ENCODE measurements at places on chromosomes 2 and 18.

- peak; percentile 7 for DNase-seq
These were observed 7.8 kb upstream of the OR6B3 start for GRCh38 chr2:240060977-240061591.

GRCh38 chr2:227383686-227384085, 4.1 kb downstream of the SCYGR1 start:
- DNase-seq = no peak

DNA sequence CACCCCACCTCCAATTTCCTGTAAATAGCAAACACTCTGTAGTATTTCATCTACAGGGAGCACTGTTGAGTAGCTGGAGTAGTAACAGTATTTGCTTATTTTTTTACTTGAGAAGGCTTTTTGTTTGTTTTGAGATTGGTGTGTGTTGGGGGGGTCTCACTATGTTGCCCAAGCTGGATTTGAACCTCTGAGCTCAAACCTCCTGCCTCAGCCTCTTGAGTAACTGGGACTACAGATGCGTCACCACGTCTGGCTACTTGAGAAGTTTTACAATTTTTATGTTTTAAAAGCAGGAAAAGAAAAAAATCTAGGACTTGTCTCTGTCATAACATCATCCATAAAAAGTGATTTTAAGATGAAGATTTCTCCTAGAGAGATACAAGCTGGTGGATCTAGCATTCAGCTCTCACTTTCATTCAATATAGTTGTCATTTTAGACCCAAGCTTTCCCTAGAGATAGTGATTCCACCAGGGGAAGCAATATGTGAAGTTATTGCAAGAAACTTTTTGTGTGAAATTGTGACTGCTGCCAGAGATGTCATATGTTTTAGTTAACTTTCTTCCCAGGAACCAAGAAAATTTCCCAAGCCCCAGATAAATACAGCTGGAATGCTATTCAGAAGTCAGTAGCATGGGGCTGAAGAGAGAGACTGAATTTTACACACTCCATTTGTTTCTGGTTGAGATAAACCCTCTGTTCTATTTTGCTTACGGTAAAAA, 60.2 kb upstream of the MAP4K3 start:
- no peak for DNase-seq

GRCh38 chr2:173555833-173556232, 201.2 kb downstream of the CDCA7 start:
- peak; percentile 18 for DNase-seq

DNA sequence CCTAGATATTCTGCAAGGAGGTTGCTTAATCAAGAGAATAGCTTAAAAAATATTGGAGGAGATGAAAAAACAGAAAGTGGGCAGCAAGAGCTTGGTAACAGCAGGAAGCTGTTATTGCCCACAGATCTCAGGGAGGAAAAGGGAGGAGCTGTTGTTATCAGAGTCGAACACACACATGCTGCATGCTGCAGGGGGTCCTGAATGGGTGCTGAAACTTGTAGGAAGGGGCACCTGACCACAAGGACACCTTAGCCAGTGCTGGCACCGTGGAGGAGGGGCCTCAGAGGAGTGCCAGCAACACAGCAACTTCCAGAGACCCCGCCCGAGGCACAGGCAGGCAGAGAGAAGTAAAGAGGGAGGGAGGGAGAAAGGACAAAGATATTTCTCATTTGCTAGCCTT, 332.9 kb downstream of the SOCS6 start:
- no peak for DNase-seq

DNA sequence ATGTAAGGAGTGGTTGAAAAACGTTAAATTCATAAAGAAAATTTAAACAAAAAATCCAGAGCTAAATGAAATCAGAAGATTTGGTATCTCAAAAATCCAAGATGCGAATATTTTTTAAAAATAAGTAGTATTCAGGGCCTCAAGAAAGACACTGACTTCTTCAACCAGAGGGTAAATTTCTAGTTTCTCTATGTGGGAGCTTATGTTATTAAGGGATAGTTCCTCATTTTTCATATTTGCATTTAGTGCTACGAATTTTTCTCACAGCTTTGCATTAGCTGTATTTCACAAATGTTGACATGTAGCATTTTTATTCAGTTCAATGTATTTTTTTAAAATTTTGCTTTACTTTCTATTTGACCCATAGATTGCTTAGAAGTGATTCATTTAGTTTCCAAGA, 454.7 kb downstream of the CBLN2 start:
- DNase-seq = no peak

GRCh38 chr2:225531559-225531958, 132.0 kb downstream of the NYAP2 start:
- no peak for DNase-seq

- DNase-seq = no peak
These were observed 859 bp upstream of the INO80D start for GRCh38 chr2:206086716-206087350.

DNA sequence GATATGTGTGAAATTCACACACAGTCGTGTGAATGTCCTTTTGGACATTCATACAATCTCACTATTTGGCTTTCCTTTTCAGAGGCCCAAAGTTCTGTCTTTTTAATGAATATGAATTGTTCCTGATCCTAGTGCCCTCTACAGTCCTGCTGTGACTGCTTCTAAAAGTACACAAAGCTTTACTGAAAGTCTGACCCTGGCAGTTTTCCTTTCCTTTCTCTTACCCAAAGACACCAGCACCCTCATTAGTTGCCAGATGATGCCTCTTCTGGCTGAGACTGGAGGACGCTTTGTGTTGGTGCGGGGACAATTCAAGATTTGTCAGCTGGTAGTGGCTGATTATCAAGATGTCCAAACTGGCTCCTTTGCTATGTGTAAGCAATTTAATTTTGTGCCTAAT, 81.8 kb upstream of the CDCA7 start:
- no peak for DNase-seq

DNA sequence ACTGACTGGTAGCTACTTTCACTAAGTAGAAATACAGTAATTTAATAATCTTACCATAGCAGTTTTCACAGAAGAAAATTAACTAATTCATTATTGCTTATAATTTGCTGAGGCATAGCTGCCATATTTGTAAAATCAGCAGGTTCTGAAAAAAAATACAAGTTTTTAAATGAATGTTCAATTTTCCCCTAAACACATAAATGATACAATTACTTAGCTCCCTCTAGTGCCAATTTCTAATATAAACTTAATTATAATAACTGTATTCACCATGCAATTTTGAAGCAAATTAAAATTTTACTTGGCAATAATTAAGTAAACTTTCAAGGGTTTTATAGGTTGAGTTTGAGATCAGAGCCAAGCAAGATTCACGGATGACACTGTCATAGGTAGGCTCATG, 1321.6 kb upstream of the ACVR2A start:
- no peak for DNase-seq

DNA sequence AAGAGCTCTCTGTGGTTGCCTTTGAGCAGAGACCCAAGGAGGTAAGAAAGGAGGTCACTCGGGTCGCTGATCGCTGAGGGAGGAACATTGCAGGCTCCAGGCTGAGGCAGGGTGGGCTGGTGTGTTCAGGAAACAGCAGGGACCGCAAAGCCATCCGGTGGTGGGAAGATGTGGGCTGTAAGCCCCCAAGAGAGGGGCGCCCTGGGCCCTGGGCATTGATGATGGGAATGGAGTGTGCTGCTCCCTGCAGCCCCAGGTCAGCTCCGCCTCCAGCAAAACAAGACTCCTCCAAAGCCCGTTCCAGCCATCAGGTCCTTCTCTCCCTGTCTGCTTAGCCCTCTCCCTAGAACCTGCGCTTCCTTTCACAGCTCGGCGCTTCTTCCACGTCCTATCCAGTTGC, 229.7 kb downstream of the KLHL29 start:
- DNase-seq = no peak

GRCh38 chr2:72182547-72182946, 34.9 kb upstream of the CYP26B1 start:
- DNase-seq = no peak

- DNase-seq = no peak
These were observed 14.7 kb downstream of the SLC14A1 start for GRCh38 chr18:45738660-45739059.

DNA sequence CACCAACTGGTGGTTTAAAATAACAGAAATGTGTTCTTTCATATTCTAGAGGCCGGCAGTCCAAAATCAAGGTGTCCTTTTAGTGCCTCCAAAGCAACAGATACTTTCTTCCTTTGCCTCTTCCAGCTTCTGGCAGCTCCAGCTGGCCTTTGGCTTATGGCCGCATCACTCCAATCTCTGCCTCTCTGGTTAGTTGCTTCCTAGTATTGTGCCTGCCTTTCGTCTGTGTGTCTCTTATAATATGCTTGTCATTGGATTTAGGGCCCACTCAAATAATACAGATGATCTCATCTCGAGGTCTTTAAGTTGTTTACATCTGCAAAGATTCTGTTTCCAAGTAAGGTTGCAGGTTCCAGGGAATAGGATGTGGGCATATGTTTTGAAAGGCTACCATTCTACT, 855.2 kb upstream of the ID2 start:
- no peak for DNase-seq

DNA sequence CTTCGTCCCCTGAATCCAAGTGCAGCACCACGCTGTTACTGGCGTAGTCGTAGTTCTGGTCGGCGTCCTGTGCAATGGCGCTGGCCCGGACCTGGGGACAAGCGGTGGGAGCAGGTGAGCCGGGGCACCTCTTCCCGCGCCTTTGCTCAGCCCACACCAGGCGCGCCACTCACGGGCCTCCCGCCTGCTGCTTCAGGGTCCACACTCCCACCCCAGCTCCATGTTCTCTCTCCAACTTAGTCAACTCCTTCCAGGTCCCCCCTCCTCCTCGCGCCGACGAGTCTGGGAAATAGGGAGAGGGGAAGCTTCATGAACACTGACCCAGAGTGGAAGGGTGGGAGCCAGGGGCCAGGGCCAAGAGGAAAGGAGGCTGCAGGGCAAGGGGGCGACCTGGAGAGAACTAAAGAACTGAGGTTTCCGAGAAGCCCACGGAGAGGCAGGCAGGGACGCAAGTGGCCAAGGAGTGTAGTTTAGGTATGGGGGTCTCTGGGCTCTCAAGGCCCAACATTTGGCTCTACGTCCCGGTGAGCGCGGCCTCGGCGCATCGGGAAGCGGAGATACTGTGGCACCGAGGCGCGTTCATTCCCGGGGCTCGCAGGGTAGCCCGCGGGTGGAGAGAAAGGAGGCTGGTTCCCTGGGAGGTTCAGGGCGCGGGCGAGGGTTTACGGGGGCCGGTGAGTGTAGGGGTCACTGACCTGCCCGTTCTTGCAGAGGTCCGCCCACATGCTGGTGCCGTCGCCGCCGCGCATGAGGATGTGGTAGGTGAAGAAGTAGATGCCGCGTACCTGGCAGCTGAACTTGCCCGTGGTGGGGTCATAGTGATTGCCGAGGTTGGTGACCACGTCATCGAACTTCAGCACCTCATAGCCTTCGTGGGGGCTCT, 1.4 kb downstream of the C1QL2 start:
- no peak for DNase-seq

- DNase-seq = no peak
These were observed 102.0 kb downstream of the CPO start for GRCh38 chr2:207041279-207041678.

GRCh38 chr2:240479111-240479501, 43.6 kb downstream of the GPC1 start:
- DNase-seq = no peak

GRCh38 chr18:13539050-13539449, 187.3 kb downstream of the FAM210A start:
- no peak for DNase-seq

- no peak for DNase-seq
These were observed 247.1 kb upstream of the SIX2 start for GRCh38 chr2:45256173-45256866.

- DNase-seq = no peak
These were observed 157.6 kb downstream of the LPIN1 start for GRCh38 chr2:11904029-11904428.

DNA sequence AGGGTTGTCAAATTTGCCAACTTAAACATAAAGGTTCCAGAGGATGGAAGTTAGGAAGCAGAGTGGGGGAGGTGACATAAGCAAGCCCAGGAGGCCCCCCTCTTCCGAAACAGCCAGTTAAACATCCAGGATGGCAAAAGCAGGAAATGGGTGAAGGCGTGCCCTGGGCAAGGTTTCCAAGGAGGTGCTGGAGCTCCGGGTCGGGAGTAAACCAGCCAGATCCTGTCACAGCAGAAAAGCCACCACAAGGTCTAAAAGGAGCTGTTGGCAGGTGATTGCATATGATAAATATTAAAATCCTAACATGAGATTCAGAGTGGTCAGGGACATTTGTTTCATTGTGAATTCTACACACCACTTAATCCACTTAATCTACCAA, 572.2 kb upstream of the SALL3 start:
- DNase-seq = peak; percentile 32

GRCh38 chr18:10482985-10483949, 28.8 kb downstream of the APCDD1 start:
- no peak for DNase-seq

DNA sequence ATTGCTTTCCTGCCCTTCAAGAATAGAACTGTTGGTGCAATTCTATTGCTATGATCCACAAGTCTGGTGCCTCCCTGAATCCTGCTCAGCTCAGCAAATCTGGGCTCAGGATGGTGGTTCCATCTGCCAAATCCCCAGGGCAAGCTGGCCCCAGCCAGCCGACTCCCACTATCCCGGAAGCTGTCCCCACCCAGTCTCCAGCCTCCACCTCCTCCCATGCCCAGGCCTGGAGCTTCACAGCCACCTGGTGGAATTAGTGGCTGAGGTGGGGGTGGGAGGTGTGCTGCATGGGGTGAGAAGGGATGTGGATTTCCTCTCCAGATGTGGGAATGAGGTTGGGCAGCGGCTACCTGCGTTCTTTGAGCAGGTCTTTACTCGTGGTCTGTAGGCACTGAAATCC, 119.3 kb upstream of the SMAD2 start:
- DNase-seq = no peak

Data from NCI-H2107 (cell line).